ENCODE measurements at places on chromosomes 2 and 18.

GRCh38 chr18:8279781-8280330 is 329.4 kb upstream of the RAB12 start:
- no peak for DNase-seq

DNA sequence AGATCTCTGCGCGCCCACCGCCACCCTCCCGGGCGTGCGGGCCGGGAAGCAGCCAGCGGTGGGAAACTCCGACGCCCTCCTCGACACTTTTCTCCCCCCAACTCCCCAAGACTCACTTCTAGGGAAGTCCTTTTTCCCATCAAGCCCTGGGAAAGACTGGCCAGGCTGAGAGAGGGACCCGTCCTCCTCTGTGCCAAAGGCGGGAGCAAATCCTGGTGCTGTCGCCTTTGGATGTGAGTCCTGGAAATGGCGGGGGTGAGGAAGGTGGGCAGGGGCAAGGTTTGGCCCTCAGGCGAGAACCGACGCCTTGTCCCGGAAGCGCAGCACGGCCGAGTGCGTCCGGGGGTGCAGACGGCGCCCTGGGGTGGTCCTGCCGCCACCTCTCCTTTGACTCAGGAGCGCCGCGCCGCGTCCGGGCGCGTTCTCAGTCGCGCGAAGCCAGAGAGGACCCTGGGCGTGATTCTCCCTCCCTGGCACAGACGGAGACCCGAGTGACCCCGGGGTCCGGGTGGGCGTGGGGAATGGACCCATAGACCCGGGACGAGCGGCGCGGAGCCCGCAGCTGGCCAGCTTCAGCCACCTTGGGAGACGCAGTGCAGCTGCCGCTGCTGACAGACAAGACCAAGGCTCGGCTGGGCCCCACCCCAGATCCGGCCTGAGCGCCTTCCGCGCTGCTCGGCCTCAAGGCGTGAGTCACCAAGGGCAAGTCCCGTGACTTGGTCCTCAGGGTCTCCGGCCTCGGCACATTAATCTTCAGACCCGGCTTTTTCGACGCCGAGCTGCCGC is 3.5 kb upstream of the LBX2 start:
- no peak for DNase-seq

GRCh38 chr2:162433491-162433890 is 89.6 kb downstream of the GCA start:
- no peak for DNase-seq

DNA sequence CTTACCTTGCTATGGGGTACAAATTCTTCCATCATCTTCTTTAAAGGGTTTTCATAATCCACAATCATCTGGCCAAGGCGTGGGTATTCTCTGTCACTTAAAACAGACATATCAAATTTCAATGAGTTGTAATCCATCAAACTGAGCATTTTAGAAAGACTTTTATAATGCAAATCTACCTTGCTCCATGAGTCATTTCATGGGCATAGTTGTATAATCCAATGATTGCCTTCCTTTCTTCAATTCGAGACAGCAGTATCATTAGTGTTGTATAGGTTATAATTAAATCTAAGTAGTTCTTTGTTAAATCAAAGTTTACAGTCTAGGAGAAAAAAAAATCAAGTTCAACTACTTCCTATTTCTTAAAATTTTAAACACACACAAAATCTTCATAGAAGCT is 36.3 kb downstream of the NCKAP1 start:
- DNase-seq: no peak

GRCh38 chr18:22681908-22682307 is 251.2 kb upstream of the RBBP8 start:
- no peak for DNase-seq

- DNase-seq: no peak
Measured at GRCh38 chr2:147718831-147719230, 126.0 kb upstream of the ACVR2A start.

- no peak for DNase-seq
Measured at GRCh38 chr2:98478088-98478551, 33.5 kb downstream of the INPP4A start.

DNA sequence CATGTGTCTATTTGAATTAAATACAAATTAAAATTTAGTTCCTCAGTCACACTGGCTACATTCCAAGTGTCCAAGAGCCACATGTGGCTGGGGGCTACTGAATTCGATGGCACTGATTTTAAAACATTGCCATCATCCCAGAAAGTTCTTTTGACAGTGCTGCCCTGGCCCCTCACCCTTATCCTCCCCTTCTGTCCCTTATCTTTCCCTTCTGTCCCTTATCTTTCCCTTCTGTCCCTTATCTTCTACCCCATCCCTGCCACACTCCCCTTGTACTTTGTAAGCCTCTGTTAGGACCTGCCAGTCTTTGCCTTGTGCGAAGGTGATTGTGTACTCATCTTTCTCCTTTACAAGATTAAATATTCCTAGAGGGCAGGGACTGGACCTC is 85.2 kb downstream of the DNMT3A start:
- DNase-seq: no peak

GRCh38 chr2:239152239-239152915 is 248.4 kb downstream of the HDAC4 start:
- no peak for DNase-seq

DNA sequence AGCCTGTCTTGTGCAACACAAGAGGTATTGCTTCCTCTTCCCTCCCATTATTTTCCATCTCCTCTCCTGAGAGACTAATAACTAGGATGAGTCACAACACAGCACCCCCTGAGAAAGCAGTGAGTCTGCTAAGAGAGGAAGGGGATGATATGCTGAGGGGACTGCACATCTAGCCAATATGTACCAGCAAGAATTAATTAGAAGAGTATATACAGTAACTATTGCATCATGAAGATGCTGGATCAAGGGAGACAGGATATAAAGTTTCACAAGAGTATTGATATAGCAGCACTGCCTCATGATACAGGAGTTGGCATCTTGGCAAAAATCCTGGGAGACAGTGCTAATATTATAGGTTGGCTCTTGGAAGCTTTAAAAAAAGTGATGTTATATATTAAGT is 289.9 kb upstream of the RBMS1 start:
- no peak for DNase-seq

GRCh38 chr2:161956738-161957137 is 117.3 kb downstream of the DPP4 start:
- DNase-seq: no peak

GRCh38 chr2:17971531-17972125 is 93.2 kb downstream of the KCNS3 start:
- no peak for DNase-seq

DNA sequence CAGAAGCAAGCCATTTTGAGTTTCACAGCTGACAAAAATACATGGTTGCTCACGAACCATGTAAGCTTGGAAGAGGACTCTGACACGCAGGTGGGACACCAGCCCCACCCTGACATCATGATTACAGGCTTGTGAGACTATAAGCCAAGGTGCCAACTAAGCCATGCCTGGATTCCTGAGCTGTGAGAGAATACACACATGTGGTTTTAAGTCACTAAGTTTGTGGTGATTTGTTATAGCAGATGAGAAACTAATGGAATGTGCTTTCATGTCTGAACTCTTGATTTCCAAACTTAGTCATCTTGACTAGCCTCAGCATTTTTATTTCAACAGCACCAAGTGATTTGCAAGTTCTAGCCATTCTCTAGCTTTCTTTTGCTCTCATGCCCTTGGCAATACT is 676.1 kb upstream of the CELF4 start:
- DNase-seq: no peak

- no peak for DNase-seq
Measured at GRCh38 chr2:69525261-69525660, 88.0 kb upstream of the NFU1 start.

DNA sequence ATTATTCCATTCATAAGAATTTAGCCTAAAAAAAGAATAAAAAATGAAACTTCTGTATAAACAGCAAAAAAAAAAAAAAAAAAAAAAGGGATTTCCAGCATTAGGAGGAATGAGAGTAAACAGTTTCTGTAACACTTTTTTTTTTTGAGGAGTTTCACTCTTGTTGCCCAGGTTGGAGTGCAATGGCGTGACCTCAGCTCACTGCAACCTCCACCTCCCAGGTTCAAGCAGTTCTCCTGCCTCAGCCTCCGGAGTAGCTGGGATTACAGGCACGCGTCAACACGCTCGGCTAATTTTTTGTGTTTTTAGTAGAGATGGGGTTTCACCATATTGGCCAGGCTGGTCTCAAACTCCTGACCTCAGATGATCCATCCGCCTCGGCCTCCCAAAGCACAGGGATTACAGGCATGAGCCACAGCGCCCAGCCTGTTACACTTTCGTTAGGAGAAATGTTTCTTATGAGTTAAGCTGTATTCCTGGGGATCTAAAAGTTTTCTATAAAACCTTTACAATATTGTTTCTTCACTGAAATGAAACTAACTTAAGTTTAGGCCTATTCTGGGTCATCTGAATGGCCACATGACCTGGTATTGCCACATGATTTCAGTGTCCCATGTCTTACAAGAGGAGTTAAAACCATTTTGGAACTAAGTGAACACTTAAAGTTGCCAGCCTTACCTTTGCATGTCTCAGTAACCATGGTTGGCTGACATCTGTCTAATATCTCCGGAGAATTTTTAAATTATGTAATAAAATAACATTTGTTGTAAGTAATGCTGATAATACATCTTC is 17.5 kb downstream of the SMAD2 start:
- DNase-seq: no peak

DNA sequence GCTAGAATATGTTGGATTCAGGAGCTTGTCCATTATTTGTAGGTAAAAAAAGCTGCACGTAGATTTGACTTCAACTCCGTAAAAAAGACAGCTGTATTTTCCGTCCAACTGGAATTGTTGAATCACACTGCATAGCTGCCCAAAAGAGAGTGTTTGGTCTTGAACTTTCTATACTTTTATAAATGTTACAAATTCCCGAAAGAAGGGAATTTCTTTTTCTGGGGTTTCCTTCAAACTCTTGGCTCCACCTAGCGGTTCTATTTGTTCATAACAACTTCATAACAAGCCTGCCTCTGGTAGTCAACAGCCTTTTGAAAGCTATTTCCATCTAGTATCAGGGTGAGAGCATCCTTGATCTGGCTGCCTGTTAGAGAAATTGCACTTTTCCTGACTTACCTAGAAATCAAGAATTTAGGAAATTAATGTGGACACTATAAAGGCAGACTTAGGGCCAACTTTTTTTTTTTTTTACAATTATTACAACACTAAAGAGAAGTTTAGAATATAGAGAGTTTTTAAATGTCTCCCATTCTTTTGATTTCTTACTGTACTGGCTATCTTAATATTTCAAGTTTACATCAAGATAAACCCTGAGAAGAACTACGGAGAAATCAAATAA is 48.1 kb downstream of the TMEM185B start:
- no peak for DNase-seq

DNA sequence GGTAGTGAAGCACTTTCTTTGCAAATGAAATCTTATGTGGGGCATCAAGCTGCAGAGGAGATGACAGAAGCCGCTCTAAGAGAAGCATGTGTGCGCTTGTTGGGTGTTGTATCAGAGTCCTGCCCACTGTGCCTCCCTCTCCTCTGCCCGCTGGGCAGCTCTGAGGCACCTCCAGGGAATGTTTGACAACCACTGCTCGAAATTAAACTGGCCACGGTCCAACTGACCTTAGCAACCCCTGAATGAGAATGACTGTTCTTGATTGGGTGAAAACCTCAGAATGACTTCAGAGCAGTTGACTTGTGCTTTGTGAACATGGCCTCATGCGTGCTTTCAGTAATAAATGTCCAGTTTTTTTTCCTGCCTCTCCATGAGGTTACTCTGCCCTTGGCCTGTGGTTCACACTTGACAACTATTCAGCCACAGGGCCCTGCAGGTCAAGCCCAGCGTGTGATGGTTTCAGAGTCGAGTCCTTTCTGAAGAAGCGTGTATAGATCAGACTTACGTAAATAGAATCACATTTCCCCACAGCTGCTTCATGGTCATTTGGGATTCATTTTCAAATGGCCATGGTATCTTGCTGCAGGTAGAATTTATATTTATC is 94.9 kb downstream of the SLC4A3 start:
- no peak for DNase-seq

Data from amygdala (tissue), 56 donors.